ENCODE measurements at places on chromosomes 5 and 9.

GRCh38 chr5:134242146-134242545 is 16.3 kb upstream of the PPP2CA start:
- no peak for DNase-seq

DNA sequence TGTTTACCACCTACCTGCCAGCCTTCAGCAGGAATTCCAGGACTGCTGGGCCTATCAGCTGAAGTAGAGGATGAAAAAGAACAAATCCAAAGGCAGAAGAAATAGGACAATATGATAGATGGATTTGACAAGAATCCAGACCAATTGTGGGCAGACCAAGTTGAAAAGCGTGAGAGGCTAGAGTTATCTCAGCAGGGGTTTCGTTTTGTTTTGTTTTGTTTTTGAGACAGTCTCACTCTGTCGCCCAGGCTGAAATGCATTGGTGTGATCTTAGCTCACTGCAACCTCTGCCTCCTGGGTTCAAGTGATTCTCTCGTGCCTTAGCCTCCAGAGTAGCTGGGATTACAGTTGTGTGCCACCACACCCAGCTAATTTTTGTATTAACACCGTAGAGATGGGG is 113.2 kb downstream of the PALM2AKAP2 start:
- no peak for DNase-seq

DNA sequence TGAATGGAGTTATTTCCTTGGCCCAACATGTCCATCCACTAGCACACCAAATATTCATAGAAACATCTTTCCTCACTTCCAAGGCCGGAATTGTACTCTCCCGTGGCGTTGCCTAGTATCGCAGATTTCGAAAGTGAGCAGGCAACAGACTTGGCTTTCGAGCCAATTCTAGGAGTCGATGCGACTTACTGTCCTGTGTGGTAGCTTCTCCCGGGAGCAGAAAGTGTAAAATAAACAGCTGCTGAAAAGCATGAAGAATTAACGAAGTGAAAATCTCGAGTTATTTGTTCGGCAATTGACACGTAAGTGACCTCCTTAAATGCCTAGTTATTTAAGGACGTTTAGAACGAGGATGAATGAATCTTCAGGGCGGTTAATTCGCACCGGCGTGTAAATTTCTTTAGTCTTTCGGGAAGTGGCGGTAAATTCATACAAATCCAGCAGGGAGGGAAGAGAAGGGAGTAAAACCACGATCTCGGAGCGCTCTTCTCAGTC is 449 bp upstream of the PCSK5 start:
- DNase-seq, result no peak

DNA sequence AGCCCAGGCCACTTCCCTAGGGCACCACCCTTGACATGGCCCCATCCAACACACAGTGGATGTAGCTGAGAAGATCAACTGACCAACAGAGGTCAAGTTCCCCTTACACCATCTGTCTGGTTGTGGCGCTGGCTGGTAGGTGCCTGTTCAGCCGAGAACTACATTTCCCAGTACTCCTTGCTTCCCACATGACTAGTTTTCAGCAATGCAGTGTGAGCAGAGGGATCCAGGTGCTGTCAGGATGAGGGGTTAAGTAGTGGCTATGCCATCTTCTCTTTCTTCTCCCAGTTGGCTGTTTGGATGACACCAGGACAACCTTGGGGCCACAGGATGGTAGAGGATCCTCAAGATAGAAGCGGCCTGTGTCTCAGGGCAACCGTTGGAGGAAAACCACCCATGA is 48.6 kb upstream of the SH3PXD2B start:
- DNase-seq, result no peak

GRCh38 chr9:127629468-127630081 is 17.5 kb downstream of the STXBP1 start:
- peak; percentile 35 for DNase-seq

GRCh38 chr9:7195526-7195925 is 437.8 kb downstream of the KDM4C start:
- no peak for DNase-seq

DNA sequence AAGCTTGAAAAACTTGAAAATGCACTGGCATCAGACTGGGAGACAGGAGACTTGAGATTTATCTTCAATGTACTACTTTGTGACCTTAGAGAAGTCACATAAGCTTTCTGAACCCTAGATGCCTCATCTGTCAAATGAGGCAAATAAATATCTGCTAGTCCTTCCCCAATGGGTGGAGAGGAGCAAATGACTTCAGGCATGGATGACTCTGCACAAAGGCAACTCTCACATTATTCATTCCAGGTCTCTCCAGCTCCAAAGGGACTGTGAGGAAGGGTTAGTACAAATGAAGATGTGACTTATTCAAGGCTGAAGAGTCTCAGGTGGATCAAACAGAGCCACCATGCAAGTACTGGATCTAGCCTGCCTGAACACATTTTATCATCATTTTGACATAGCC is 228.7 kb downstream of the SLIT3 start:
- DNase-seq, result no peak

- DNase-seq, result peak; percentile 1
These were observed 18.4 kb upstream of the F2RL2 start for GRCh38 chr5:76641514-76642120.

- DNase-seq, result no peak
These were observed 54.2 kb upstream of the NOTCH1 start for GRCh38 chr9:136599811-136600660.

GRCh38 chr9:134218230-134218629 is 53.9 kb upstream of the RNU6ATAC start:
- no peak for DNase-seq

DNA sequence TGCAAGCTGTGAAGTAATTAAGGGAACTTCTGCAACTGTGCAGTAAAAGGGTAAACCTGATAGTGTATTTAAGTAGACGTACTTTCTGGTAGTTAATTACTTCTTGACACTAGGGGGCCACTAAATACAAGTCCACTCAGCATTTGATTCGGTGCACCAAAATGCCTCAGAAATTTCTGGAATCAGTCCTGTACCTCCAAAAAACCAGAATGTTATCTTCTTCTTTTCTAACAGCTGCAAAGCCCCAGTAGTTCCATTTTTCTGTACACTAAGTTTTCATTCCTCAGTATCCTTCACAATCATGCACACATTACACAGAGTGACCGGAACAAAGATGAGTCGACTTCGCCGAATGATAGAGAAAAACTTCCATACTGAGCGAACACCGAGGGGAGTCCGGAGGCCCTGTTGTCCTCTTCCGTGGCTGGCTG is 484 bp downstream of the GFM2 start:
- peak; percentile 29 for DNase-seq

- no peak for DNase-seq
These were observed 4.4 kb downstream of the NDST1 start for GRCh38 chr5:150512368-150512747.

- DNase-seq, result no peak
These were observed 8.1 kb downstream of the EPB41L4B start for GRCh38 chr9:109312783-109313182.

- DNase-seq, result peak; percentile 48
These were observed 110.7 kb downstream of the NR6A1 start for GRCh38 chr9:124660341-124660801.

DNA sequence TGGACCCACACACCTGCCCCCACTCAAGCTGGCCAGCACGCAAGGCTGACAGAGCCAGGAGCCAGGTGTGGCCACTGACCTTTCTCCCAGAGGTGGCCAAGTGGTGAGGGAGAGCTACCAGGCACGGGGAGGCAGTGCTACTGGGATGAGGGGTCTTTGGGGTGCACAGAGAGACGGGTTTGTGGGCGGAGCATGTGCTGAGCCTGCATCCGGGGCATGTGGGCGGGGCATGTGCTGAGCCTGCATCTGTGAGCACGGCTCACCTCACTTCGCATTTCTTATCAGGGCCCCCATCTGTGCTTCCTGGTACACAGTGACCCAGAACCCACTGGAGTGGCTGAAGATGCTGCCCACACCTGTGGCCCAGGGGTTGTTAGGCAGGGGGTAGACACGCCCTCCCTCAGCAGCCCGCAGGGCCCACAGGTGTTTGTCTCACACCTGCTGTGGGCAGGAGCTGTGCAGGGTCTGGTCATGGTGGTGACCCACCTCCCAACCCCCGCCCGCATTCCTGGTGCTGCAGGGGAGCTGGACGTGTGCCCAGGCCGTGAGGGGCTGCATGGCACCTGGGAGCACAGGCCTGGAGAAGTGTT is 21.5 kb downstream of the CCDC187 start:
- DNase-seq, result no peak

- DNase-seq, result no peak
These were observed 206.9 kb downstream of the SYK start for GRCh38 chr9:91008568-91008967.

- no peak for DNase-seq
These were observed 198.6 kb upstream of the CDH6 start for GRCh38 chr5:30994902-30995301.

GRCh38 chr9:124190761-124191160 is 67.0 kb upstream of the NEK6 start:
- DNase-seq, result peak; percentile 19

GRCh38 chr5:59943452-59944113 is 50.1 kb upstream of the PDE4D start:
- DNase-seq, result no peak

DNA sequence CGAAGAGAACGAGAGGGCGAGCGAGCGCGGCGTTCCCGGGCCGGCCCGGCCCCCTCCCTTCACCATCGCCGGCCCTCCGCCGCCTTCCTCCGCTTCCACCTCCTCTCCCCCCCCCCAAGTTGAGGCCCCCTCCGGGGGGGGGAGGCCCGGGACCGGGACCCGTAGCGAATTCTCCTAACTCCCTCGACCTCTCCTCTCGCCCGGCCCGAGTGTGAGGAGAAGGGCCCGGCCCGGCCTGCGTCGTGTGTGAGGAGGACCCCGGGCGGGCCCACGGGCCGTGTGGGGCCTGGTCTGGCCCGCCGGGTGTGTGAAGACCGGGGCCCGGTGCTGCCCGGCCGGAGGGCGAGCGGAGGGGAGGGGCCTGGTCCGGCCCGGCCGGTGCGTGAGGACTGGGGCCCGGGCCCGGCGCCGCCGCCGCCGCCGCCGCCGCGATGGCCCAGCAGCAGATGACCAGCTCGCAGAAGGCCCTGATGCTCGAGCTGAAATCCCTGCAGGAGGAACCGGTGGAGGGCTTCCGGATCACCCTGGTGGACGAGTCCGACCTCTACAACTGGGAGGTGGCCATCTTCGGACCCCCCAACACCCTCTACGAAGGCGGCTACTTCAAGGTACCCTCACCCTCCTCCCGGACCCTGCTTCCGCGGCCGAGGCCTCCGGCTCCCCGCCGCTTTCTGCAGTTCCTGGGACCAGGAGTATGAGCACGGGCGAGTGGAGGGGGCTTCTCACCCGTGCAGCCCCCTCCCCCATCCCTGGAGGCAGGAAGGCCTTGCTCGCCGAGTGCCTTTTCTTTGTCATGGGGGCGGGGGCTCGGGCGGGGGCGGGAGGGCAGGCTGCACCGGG is 587 bp downstream of the UBE2R2 start:
- peak; percentile 50 for DNase-seq

DNA sequence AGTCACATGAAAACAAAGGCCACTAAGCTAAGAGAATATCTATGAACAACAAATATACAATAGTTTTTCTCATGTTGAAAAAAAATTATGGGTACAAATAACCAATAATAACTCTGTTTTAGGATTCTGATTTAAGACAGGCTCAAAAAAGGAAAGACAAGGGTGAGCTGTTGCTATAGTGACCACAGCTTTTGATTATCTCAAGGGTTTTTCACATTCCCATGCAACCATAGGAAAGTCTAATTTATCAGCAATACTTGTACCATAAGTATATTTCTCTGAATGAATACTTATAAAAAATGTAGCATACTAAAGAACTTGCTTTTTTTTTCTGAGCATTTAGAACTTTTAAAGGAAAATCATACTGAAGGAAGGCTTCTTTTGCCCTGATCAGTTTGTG is 68.0 kb downstream of the MRPS27 start:
- DNase-seq, result no peak

DNA sequence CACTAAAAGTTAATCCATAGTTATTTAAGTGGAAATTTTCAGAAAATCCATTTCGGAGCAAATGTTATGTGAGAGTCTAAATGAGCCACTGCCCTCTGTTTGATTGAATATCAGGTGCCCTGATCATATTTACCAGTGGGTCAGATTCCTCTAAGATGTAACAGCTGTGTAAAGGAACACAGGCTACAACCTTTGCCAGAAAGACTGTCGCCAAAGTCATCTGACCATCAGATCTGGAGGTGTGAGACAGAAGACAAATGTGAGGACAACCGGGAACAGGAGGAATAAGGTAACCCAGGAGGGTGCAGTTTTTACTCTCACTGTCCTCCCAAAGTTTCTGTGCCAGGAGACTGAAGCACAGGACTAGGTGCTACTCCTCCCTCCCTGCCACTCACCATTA is 90.8 kb downstream of the CAAP1 start:
- DNase-seq, result no peak

DNA sequence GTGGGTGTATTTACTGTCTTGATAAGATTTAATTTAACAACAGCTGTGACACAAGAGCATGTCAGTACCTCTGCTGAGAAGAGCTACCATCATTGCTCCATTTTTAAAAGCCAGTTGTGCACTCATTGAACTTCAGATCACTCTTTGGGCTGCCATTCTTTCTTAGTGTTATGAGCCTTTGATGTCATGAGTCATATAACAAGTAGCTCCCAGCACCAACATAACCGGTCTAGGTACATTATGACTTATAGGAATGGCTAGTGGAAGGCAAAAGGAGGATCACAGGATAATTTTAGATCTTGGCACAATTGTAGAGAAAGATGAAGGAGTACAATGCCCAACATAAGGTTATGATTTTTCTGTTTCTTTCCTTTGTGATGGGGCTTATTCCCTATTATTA is 170.8 kb upstream of the FBN2 start:
- DNase-seq, result no peak

GRCh38 chr5:73336366-73336765 is 112.2 kb downstream of the FOXD1 start:
- DNase-seq, result no peak

DNA sequence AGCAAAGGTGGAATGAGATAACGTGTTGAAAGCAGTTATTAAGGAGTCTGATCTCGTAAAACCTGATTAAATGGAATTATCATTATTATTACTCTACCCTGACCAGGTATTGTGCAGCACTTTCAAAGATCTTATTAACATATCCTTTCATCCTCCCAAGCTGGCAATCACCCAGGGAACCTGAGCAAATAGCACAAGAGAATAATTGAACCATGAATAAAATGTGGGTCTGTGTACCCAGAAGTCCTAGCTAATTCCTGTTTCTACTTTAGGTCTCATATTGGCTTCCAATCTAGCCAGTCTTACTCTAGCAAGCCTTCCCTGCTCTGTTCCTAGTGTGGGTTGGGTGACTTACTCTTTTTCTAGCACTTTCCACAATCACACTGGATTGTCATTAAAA is 162.2 kb upstream of the STK32A start:
- no peak for DNase-seq

DNA sequence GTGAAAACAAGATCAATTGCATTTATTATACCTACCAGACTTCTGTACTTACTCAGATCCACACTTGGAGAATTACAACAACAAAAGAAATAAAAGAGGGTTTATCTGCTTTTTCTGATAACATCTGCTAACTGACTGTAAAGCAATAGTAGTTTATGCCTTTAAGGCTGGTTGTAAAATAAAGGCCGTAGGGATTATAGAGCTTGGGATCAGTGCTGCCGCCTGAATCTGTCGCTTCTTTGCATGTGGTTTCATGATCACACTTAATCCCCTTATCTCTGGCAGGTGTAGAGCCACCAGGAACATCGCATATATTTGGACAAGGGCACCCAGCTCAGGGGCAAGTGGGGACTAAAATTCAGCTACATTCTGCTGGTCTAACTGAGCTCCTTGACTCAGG is 146.7 kb downstream of the CCDC192 start:
- no peak for DNase-seq

- no peak for DNase-seq
These were observed 315.3 kb upstream of the RPS23 start for GRCh38 chr5:82593481-82593880.

GRCh38 chr5:113427871-113428574 is 6.8 kb downstream of the TSSK1B start:
- no peak for DNase-seq

- DNase-seq, result no peak
These were observed 1262.0 kb upstream of the DMAC1 start for GRCh38 chr9:9061627-9062026.
